Glutamatergic neuron (in vitro differentiated cells): ENCODE measurements at places on chromosomes 12 and 14. TPM values are rescaled to one million over a fixed set of nuclear protein-coding genes. Genes with fewer than 3 reads are reported as not detected.

DNA sequence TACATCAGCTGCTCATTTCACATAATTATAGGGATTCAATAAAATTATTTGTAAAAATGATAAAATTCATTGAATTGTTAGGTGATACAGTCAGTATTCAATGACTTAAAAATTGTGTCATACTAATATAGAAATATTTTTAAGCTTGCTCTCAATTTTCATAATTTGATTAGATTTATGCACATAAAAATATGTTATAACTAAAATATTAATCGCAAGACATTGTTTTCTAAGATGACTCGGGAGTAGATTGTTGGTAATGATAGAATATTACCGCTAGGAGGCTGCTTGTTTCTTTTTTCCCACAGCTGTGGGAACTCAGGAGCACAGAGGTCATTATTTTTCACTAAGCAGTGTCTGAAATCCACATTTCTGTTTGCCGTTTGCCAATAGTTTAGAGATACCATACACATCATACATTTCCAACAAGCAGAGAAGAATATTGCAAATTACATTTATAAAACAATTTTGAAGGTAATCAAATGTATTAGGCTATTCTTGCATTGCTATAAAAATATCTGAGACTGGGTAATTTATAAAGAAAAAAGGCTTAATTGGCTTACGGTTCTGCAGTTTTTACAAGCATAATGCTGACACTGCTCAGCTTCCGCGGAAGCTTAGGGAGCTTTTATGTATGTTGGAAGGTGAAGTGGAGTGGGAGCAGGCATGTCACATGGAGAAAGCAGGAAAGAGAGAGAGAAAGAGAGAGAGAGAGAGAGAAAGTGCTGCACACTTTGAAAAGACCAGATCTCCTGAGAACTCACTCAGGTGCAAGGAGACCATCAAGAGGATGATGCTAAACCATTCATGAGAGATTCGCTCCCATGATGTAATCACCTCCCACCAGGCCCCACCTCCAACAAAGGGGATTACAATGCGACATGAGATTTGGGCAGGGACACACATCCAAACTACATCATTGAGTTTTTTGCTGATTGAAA, 9.2 kb downstream of the CD69 start:
- H3K4me1 ChIP-seq: no peaks in the 10 kb centered on the region
- no peak for DNase-seq
- H3K4me3 ChIP-seq: no peak overlapping the region
- no peak overlapping the region for H3K27ac ChIP-seq

GRCh38 chr12:52191841-52192791, at the start of gene KRT80:
Gene KRT80, minus strand, starts transcription at chr12:52192014. Its CDS starts 112 bp downstream, at chr12:52191902.
- DNase-seq: peak; percentile 17
- H3K4me3 ChIP-seq: no peak within 1 kb of the TSS
- H3K27me3 ChIP-seq: peaks cover 11% of the 10 kb centered on the region
- H3K36me3 ChIP-seq: no peaks in the 10 kb centered on the region
- H3K4me1 ChIP-seq: no peaks in the 10 kb centered on the region

- peaks cover 26% of the 10 kb centered on the region for H3K4me1 ChIP-seq
- H3K4me3 ChIP-seq: no peak overlapping the region
- peaks cover 7% of the 10 kb centered on the region for H3K27me3 ChIP-seq
- no peaks in the 10 kb centered on the region for H3K36me3 ChIP-seq
- no peak overlapping the region for H3K27ac ChIP-seq
Observed at GRCh38 chr12:123064885-123065619, 84.6 kb downstream of the ARL6IP4 start.

- H3K27ac ChIP-seq: peak overlapping the region; percentile 87
- H3K4me1 ChIP-seq: peaks cover 48% of the 10 kb centered on the region
- no peaks in the 10 kb centered on the region for H3K36me3 ChIP-seq
- peak; percentile 24 for DNase-seq
Observed at GRCh38 chr12:58915634-58916033, 4.7 kb downstream of the LRIG3 start.

GRCh38 chr12:3902921-3903320, 29.7 kb upstream of the PARP11 start:
- no peaks in the 10 kb centered on the region for H3K36me3 ChIP-seq
- DNase-seq: no peak
- no peak overlapping the region for H3K27ac ChIP-seq
- no peaks in the 10 kb centered on the region for H3K4me1 ChIP-seq
- H3K4me3 ChIP-seq: no peak overlapping the region
- H3K27me3 ChIP-seq: no peaks in the 10 kb centered on the region

DNA sequence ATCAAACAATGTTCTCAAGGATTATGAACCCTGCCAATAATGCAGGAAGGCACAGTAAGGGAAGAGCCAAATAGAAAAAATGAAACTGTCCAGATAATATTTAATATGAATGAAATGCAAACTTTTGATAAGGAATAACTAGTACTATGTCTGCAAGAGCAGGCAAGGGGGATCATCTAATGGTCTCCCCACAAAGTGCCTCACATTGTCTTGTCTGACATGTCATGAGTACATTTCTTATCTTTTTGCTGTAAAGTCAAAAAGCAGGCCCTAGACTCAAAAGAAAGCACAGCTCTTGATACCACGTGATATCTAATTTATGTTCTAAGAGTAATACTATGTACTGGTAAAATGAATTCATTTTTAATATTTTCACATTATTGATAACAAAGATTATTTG, 43.9 kb upstream of the GTF2A1 start:
- H3K4me1 ChIP-seq: peaks cover 18% of the 10 kb centered on the region
- H3K36me3 ChIP-seq: peaks cover 19% of the 10 kb centered on the region
- no peak overlapping the region for H3K27ac ChIP-seq
- no peak overlapping the region for H3K4me3 ChIP-seq

DNA sequence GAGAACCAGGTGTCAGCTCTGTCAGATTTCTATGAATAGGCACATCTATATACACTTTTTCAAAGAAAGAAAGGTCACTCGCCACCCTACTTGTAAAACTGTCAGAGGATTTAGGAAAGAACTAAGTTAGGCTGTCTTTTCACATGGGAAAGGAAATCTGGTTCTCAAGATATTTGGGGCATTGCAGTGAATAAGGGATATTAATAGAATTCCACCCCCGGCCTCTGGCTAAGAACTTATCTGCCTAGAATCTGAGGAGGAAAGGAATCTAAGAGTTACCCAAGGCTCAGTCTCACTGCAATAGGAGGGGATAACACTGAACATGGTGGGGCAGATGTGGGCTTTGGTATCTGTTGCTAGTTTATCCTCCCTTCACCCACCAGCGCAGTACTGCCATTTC, 677.6 kb downstream of the NRXN3 start:
- H3K27ac ChIP-seq: no peak overlapping the region
- H3K4me3 ChIP-seq: no peak overlapping the region
- no peaks in the 10 kb centered on the region for H3K4me1 ChIP-seq
- DNase-seq: no peak

- no peak for DNase-seq
- no peaks in the 10 kb centered on the region for H3K36me3 ChIP-seq
- H3K4me3 ChIP-seq: no peak overlapping the region
- peaks cover 4% of the 10 kb centered on the region for H3K4me1 ChIP-seq
- no peaks in the 10 kb centered on the region for H3K27me3 ChIP-seq
Observed at GRCh38 chr14:68955851-68956179, 23.3 kb downstream of the ACTN1 start.

DNA sequence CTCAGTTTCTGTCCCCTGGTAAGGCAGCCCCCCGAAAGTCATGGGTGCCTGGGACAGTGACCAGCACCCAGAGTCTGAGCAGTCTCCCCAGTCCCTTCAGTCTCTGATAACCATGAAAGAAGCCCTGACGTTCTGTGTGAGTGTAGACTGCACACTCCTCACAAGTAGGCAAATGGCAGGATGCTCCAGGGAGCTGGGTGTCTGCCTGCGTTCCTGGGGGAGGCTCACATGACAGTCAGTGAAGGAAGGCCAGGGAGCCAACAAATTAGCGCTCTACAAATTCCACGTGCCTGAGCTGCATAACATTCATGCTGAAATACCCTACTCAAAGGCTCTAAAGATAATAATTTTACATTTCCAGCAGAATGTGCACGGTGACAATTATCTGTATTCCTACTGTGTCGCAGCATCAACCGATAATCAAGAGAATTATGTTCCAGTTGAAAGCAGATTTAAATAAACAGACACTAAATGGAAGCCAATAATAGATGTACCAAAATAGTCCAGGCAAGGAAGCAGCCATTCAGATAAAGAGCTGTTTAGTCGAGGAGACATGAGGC, 56.3 kb downstream of the ASCL1 start:
- no peak overlapping the region for H3K4me3 ChIP-seq
- H3K27me3 ChIP-seq: no peaks in the 10 kb centered on the region
- H3K27ac ChIP-seq: no peak overlapping the region
- DNase-seq: no peak
- no peaks in the 10 kb centered on the region for H3K36me3 ChIP-seq

DNA sequence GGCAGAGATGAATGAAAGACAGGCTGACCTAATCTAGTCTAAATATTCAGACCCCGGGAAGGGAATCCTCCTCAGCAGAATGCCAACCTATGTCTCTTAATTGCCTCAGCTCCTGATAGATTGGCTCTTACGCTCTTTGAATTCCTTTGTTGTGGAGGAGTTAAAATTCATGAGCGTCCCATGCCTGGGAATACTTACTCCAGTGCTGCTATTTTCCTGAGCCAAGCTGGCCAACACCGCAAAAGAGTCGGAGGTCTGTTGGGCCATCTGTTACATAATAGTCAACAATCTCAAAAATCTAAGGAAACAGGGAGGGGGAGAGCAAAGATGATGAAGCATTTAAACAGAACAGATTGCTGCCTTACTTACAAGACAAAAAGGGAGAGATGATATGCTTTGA, 182.8 kb downstream of the ASCL1 start:
- no peaks in the 10 kb centered on the region for H3K27me3 ChIP-seq
- DNase-seq: no peak
- no peak overlapping the region for H3K4me3 ChIP-seq

DNA sequence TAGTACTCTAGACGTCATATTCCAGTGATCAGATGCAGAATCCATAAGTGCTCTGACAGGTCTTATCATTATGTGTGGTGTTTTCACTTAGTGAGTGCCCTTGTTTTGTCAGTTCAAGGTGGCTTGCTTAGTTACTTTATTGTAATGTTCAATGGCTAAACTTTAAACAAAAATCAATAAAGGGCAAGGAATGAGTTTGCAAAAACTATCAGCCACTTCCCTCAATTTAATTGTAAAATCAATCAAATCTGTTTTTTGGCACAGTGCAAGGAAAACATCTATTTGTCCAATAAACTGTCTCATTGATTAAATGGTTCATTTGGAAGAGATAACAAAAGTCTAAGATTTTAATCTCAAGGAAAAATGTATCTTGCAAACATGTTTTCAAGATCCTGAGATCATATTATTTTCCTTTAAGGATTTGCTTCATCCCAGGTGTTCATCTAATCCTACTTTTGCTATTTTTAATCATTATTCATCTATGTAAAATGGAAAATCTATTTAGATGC, 59.6 kb upstream of the EEA1 start:
- H3K27me3 ChIP-seq: no peaks in the 10 kb centered on the region
- no peak overlapping the region for H3K27ac ChIP-seq
- DNase-seq: no peak
- H3K4me1 ChIP-seq: no peaks in the 10 kb centered on the region

DNA sequence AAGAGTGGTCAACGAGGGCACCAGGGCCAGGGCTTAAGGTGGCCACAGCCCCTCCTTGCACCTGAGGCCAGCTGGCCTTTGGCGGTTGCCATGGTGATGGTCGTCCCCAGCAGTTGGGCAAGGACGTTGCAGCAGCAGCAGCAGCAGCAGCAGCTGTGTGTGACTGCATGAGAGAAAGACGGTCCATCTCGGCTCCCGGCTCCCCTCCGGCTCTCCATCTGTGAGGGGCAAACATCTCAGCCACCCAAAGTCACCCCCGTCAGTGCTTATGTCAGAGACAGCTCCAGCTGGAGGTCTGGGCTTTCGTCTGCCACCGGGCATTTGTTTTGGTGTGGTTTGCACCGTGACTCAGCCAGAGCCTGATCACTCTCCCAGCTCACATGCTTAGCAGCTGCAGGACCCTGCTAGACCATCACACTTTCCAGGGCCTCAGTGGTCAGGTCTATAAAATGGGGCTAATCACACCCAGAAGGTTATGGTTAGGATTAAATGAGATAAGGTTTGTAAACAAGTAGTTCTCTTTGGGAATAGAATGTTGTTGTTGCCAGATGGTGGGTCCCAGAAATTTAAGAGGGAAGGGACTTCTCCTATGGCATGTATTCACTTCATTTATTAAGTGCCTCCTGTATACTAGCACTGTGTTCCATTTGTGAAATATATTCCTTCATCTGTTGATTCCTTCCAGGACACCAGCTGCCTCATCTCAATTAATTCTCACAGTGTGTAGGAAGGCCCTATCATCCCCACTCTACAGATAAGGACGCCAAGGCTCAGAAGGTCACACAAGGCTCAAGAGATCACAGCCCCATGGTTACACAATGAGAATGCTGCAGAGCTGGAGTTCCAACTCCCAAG, 212.6 kb upstream of the LHX5 start:
- H3K36me3 ChIP-seq: no peaks in the 10 kb centered on the region
- peaks cover 15% of the 10 kb centered on the region for H3K27me3 ChIP-seq
- peak overlapping the region; percentile 30 for H3K4me3 ChIP-seq
- H3K27ac ChIP-seq: peak overlapping the region; percentile 88

DNA sequence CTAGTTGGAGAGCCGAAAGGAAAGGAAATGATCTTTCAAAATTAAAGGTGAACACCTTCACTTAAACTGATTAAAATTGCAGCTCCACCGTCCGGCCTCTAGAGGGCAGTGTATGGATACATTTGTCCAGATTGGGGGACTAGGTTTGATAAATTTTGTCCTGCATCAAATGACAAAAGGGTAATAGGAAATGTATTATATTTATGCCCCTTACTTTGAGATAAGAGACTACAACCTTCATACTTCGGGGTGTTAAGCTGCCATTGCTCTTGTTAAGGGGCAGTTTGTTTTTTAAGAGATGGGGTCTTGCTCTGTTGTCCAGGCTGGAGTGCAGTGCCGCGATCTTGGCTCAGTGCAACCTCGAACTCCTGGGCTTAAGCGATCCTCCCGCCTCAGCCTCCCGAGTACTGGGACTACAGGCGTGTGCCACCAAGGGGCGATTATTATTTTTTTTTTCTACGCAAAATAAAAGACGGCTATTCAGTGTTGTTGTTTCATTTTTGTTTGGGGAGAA, 818 bp upstream of the SUOX start:
- no peaks in the 10 kb centered on the region for H3K27me3 ChIP-seq
- H3K4me3 ChIP-seq: peak overlapping the region; percentile 96
- no peaks in the 10 kb centered on the region for H3K4me1 ChIP-seq

The CAPZA3 gene
- not detected for total RNA-seq

The SCYL2 gene
- total RNA-seq: 106 TPM

The SMIM41 gene
- 0.88 TPM for total RNA-seq

The ASB2 gene
- total RNA-seq: 16.6 TPM

The CIROP gene
- total RNA-seq: not detected

The MON2 gene
- 43.4 TPM for total RNA-seq

The EEF1AKMT3 gene
- total RNA-seq: 3.3 TPM
